ENCODE measurements at places on chromosomes 3 and 15.

- no peak for DNase-seq
These were observed 7.8 kb upstream of the ISLR2 start for GRCh38 chr15:74122403-74123130.

DNA sequence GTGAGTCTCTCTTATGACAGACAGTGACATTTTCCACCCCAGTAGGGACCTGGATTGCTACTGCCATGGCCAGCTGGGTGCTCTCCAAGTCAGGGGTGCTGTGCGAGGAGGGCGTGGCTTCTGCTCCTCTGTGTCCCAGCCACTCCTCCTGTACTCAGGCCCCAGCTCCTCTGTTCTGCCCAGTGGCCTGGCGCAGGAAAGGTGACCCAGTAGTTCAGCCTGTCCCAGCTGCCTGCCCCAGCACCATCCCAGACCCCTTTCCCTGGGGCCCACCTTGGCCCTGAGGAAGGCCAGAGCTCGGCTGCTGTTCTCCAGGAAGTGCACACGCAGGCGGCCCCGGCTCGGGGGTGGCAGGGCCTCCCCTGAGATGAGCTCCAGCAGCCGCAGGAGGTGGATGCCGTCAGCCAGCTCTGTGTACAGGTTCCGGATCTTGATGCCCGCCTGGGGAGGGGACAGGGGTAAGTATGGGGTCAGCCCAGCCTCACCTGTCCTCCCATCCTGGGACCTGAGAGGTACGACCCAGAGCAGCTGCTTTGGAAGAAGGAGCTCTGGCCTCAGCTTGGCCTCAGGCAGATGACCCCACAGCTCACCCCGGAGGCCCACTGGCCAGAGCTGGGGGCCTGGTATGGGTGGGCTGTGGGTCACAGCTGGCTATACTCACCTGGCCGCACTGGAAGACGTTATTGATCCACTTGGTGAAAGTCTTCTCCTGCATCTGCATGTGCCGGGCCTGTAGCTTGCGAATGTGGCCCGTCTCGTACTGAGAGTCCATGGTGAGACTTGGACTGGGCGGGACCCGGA, 1.0 kb downstream of the SPTBN5 start:
- no peak for DNase-seq

DNA sequence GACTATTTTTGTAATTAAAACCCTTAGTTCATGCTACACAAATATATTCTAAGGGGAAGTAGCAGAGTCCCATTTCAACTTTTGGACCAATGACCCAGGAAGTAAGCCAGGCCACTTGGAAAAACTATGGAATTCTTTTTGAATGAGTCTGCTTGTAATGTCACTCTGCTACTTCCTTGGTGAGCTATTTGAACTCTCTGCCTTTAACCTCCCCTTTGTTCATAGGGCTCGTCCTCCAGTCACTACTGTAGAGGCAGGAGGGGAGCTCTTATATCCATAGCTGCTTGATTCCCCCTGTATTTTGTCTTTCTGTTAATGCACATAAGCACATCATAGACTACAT, 119.6 kb downstream of the UACA start:
- DNase-seq: no peak

DNA sequence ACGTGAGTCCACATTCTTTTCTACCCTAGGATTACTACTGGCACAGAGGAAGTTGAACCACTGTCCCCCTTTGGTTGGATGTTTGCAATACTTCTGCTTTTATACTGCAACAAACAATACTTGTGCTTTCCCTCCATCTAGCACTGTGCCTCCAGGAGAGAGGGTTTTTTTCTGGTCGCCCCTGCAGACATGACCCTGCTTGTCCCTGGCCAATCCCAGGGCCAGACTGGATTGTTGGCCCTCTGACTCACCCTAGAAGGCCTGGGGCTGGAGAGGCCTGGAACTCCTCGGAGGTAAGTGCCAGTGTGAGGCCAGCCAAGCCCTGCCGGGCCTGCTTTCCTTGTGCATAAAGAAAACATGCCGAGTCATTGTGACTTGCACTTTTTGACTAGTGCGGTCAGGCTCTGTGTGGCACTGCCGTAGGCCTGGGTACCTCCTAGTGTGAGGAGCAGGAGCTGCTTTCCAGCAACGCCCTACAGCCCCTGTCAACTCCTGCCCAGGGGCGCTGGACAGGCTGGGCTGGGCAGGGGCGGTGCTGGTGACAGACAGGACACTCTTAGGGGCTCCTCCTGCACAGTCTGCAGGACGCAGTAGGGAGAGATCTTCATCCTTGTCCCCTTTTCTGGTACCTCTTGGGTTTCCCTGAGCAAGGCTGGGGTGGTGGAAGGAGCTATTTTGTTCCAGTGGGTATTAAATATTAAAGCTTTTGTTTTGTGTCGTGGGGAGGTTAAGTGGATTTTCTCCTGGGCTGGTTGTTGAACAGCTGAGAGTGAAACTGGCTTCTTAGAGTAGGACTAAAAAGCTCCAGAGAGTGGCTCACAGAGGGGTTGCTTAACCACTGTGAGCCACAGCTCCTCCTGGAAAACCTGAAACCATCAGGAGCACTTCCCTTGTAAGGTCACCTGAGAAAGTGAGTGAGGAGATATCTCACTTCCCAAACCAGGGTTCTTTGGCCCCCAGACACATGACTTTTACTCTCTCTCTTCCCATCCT, 14.4 kb upstream of the TKT start:
- DNase-seq: no peak

DNA sequence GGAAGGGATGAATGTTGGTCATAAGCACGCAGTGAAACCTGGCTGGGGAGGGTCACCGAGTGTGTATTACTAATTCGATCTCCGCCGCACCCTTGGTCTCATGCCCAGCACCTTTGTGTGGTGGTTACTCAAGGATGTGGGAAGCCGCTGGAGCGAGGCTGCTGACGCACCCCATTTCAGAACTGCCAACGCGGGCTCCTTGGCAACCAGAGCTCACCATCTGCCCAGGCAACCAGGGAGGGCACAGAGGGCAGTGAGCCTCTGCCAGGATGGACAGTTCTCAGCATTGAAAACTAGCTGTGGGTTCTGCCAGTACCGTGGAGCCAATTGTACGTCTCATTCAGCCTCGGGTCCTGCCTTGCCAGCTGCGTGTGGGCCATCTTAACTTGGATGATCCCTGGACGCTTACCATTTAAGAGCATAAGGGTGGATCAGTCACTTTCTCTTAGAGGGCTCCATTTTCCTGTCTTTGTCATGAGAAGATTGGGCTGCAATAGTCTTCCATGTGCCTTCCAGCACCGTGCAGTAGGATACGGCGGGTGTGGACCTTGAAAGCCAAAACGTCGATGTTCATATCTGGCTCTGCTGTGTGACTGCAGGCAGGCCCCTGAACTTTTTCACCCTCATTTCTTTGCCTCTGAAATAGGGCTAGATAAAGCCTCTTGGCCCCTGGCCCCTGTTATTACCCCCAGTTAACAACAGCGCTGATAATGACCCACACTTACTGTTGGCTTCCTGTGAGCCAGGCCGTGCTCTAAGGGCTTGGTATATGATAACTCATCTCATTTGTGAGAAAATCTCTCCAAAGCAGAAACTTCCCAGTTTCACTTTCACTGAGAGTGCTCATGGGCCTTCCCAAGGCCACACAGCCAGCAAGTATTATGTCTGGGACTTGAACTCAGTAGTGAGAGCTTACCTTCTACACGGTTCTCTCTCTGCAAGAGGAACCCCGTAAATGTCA, 238.8 kb downstream of the OPA1 start:
- DNase-seq: no peak

- DNase-seq: no peak
These were observed 56.2 kb downstream of the TFG start for GRCh38 chr3:100765437-100765975.

DNA sequence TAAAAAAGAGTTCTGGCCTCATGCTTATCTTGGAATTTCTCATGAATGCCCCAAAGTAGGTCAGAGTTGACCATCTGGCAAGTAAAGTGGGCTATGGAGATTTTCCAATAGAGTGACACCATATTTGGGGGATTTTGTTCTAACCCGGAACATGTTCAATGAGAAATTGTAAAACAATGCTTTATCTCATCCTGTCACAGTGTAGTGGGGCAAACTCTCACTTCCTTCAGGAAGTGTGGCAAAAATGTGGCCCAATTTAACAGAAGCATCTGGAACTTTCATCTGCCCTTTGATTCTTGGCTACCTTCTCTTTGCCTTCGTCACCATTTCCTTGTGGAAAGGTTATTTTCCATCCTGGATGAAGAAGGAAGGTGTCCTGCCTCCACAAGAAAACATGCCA, 70.8 kb downstream of the ADAMTS9 start:
- DNase-seq: no peak

DNA sequence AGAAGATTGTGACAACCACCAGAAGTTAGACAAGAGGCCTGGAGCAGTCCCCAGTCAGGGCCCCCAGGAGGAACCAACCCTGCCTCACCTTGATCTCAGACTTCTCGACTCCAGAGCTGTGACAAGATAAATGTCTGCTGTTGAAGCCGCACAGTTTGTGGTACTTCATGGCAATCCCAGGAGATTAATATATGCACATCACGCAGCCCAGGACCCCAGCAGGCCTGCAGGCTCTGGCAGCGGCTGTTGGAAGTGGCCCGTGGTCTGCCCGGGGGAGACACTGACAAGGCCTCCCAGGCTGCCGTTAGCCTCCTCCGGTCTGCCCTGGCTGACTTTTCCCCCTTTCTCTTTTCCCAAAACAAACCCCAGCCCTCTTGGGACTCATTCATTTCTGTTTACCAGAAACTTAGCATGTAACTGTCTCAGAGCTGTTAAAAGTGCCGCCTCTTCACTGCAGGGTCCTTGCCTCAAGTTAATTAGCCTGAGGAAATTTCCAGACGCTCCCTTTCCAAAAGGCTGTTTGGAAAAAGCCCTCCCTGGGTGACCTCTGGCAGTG, 183.5 kb upstream of the LYSMD4 start:
- no peak for DNase-seq

DNA sequence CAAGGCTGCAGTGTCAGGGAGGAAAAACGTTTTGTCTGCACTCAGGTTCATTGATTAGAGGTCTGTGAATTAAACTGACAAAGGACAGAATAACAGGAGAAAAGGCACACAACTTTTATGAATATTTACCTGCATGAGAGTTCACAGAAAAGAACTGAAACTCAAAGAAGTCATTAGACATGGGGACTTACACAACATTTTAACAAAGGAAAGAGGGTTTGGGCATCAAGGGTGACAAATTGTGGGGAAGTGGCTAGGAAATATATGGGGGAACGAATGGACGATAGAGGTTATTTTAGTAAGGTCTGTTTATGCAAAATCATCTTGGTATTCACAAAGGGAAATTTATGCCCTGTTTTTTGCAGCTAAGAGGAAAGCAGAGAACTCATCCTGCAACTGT, 65.6 kb upstream of the C15orf39 start:
- no peak for DNase-seq

- DNase-seq: no peak
These were observed 2.8 kb downstream of the APOD start for GRCh38 chr3:195580744-195581443.

DNA sequence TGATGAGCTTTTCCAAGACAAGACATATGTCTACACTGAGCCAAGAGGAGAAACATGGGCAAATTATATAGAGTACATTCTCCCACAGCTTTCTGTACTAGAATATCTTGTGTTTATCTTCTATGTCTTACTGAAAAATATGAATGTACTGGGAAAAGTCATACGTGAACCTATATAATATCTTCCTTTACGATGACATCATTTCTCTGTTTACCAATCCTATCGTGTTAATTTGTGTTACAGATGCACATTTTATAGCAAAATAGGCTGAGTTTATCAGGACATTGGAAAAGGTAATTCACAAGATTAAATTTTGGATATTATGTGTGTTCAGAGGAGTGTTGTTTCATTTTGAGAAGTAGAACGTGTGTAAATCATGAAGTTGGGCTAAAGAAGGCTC, 452.5 kb upstream of the THRB start:
- DNase-seq: no peak

- DNase-seq: no peak
These were observed 17.1 kb downstream of the PML start for GRCh38 chr15:74011610-74012009.

DNA sequence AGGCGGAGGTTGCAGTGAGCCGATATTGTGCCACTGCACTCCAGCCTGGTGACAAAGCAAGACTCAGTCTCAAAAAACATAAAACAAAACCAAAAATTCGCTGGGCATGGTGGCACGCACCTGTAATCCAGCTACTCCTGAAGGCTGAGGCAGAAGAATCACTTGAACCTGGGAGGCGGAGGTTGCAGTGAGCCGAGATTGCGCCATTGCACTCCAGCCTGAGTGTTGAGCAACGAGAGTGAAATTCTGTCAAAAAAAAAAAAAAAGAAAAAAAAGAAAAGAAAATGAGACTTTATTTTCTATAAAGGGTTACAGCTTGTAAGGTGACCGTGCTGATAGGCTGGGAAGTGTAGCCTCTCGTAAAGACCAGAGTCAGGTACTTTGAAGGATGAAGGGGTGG, 6.0 kb upstream of the HACD3 start:
- DNase-seq: no peak

DNA sequence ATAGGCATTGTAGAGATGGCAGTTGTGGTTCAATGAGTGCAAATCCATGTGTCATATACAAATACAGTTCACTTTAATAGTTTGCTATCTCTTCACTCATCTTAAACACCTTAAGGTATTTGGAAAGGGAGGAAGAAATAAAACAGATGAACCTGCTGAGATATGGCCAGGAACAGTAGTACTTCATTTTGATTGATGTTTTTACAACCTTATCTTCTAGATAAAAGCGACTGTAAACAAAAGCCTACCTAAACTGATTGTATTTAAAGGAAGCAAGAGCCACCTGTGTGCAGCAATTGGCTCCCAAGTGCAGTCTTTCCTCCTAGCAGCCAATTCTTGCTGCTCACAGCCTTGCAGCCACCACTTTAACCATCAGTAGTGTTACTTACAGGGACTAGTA, 217.7 kb downstream of the CDIN1 start:
- DNase-seq: no peak

- no peak for DNase-seq
These were observed 77.7 kb upstream of the RAD18 start for GRCh38 chr3:9040996-9041395.

DNA sequence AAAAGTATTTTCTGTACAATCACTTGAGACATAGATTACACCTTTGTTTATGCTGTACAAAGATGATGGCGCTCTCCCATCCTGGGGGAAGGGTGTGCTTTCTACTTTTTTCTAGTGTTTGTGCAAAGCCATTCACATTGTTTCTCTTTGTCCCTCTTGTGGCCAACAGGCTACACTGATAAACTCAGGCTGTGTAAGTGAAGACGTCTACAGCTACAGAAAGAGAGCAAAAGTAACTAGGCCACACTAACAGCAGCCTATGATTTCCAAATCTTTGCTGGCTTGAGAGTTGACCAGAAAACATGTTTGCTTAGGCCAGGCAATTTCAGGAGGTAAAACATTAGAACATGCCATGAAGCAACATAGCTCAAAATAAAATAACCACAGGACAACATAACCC, 75.1 kb downstream of the FOXB1 start:
- DNase-seq: no peak

- DNase-seq: no peak
These were observed 8.5 kb upstream of the P2RY1 start for GRCh38 chr3:152826476-152826875.

GRCh38 chr15:57041416-57041815, 123.0 kb downstream of the TCF12 start:
- DNase-seq: no peak

Measured in stimulated activated CD4-positive, alpha-beta T cell treated with anti-CD3 and anti-CD28 coated beads, Interleukin-1b, Interleukin-23, amount 100 ng/mL, for 1 hour (primary cell).